Stimulated activated CD8-positive, alpha-beta memory T cell treated with anti-CD3 and anti-CD28 coated beads, Interleukin-4, amount 100 ng/mL, for 1 hour (primary cell): ENCODE measurements at places on chromosomes 12 and 14.

DNA sequence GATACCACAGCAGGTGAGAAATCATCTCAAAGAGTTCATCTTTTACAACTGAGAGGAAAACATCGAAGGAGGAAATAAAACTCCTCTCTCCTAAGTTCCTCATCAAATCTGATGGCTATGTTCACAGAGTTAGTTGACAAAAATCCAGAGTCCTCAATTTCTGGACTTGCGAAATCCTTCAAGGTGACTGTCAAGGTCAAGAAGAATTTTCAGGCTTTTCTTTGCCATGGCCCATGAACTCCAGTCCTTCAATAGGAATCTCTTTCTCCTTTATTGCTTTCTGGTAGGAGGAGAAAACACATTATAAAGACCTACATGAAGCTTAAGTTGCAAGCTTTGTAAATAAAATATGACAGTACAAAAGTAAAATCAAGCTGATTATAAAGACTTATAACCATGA, 1.5 kb downstream of the TRIAP1 start:
- DNase-seq: no peak

DNA sequence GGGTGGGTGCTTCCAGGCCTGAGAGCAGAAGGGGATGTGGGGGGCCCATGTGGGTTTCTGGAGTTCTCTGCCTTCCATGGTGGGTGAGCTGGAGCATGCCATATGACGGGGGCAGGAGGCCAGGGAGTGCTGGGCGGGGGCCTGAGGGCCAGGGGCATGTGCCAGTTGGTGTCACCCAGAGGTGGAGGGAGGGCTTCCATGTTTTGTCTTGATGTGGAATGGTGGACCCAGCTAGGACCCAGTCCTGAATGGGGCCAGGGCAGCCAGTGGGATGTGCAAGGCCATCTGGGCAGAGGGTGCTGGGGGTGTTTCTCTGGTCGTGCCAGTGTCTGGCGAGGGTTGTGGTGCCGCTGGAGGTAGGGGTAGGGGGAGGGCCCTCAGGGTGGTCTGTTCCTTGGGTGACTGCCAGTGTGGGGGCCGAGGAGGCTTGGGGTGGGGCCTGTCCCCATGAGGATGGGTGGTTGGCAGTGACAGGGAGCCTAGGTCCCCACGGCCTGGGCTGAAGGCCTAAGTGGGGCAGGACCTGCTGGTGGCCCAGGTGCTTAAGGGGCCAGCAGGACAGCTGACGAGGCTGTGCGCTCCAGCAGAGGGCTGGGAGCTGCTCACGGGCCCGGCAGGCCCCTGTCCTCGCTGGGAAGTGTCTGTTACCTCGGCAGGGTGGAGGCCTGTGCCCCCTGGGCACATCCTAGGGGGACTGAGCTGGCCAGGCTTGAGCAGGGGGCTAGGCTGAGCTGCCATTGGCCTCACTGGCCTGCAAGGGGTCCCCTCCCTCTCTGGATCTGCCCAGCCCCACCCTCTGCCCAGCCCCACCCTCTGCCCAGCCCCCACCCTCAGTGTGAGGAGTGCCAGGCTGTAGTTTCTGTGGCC, 26.8 kb downstream of the CEP170B start:
- no peak for DNase-seq

DNA sequence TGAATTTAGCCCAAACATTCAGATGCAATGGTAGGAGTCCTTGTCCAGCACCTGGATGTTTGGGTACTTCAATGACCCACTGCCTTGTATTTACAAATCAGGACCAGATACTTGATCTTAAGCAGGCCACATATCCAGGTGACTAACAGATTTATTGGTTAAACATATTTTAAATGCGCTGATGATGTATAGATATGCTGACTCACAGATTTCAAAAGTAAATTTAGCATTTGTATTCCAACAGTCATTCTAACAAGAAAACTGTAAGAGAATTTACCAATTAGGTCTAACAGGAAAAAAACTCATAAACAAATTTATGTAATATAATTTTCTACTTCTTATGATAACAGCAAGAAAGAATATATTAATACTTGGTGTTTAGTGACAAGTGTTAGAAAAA, 29.4 kb upstream of the MYF6 start:
- DNase-seq: no peak

DNA sequence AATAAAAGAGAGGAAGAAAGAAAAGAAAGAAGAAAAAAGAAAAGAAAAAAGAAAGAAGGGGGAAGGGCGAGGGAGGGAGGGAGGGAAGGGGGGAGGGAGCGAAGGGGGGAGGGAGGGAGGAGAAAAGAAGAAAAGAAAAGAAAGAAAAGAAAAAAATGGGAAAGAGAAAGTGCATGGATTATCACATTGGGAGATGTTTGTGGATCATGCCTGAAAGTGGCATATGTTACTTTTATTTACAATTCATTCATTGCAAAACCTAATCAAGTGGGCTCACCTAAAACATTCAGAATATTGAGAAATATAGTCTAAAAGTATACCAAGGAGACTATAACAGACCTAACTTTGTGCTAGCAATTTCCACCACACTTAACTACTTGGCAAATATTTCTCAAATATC, 246.9 kb upstream of the SYT1 start:
- DNase-seq: no peak

DNA sequence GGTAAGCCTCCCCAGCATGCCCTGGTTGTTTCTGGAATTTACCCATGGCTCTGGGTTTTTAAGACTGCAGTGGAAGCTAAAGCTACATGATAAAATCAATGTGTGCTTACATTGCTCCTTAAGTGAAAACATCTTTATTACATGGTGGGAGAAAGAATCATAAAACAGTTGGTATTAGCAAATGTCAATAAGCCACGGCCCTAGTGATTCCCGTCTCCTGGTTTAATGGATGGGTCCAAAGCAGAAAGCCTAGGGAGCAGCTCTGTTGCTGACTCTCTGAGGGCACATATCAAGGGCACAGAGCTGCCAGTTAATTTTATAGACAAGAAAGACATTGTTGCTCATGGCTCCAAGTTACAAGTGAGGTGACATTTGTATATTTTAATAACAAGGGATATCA, 127.9 kb downstream of the MYRFL start:
- DNase-seq: no peak

DNA sequence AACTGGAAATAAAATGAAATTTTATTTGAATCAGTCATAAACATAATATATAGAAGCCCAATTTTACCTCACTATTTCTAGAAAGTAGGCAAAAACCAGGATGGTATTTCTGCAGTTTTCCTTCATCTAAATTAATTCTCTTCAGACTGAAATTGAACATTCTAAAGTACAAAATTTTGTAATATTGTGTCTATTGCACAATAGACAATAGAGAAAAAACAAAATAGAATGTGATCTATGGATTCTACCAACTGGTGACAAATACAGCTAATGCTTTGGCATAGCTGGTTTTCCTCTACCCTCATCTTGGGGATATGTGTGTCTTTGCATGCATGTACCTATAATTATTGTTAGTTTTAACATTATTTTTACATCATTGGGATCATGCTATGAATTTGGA, 8.5 kb upstream of the PTPRR start:
- no peak for DNase-seq

DNA sequence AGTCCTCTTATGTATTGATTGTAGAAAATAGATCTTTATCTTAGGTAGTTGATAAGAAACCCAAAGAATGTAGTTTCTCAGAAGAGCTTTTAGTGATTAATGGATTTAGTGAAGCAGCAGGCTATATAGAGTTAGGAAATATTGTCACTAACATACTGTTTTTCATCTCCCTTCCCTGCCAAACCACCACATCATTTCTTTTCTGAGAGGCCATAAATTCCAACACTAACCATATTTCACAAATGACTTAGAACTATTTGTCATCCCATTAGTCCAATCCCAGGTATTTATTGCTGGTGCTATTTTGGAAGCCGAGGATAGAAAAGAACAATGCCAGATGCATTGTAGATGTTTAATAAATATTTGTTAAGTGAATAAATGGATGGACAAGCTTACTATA, 185.7 kb downstream of the KICS2 start:
- no peak for DNase-seq

GRCh38 chr12:111160350-111161241, 208.3 kb downstream of the PHETA1 start:
- DNase-seq: no peak

DNA sequence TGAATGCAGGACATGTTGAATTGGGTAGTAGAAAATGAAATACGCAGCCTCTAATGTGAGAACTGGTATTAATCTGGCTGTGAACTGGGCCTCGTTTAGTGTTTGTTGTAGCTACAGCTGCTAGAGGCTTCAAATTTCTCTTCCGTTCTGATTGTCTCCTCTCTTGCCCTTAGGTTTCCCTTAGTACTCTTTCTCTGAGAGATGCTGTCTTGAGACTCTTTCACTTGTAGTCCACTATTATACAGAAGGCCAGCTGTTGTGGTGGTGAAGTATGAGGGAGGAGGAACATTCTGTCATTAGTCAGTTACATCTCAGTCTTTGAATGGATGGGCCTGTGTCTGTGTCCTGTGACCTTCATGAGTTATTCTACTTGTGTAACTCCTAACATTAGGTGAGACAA, 322.0 kb downstream of the TMTC2 start:
- no peak for DNase-seq

DNA sequence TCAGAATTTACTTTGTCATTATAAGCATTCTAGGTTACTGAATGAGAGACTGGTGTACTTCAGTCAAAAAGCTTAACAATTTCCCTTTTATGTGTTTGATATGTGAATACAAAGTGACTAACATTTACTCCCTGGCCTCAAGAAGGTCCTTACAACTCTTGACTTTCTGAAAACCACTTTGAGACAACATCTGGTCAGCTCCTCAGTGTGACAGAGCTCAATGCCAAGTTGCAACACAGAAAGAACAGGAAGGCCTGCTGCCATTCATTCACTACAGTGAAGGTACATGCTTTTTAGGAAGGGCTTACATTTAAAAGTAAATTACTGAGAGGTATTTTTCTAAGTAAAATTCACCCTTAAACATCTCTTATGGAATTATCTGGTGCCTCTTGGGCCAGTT, 2.3 kb upstream of the NAA30 start:
- no peak for DNase-seq

DNA sequence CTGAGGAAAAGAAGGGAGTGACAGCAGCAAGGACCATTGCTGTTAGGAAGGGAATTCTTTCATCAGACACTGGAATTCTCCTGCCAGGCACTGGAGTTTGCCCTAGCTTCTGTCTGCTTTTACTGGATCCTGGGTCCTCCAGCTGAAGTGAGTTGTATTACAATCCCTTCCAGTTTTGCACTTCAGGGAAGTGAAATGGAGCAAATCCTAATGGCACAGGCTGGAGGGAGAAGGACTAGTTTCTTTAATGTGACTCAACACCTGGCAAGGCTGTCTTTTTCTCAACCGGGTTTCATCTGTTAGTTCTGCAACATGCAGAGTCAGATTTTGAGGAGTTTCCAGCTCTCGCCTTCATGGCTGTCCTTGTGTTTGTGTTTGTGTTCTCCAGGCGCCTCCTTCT, 45.8 kb downstream of the ETV6 start:
- no peak for DNase-seq

DNA sequence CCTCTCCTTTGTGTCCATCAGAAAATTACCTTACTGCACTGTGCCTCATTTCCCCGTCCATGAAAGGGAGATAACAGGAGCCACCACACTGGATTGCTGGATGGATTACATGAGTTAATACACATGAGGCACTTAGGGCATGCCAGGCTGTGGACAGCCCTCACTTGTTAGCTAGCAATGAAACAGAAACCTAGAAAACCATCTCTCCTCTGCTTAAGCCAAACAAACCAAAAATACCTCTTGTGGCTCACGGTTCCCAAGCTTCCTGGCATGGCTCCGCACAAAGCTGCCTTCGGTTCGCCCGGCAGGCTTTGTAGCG, 660 bp upstream of the HCFC2 start:
- no peak for DNase-seq

DNA sequence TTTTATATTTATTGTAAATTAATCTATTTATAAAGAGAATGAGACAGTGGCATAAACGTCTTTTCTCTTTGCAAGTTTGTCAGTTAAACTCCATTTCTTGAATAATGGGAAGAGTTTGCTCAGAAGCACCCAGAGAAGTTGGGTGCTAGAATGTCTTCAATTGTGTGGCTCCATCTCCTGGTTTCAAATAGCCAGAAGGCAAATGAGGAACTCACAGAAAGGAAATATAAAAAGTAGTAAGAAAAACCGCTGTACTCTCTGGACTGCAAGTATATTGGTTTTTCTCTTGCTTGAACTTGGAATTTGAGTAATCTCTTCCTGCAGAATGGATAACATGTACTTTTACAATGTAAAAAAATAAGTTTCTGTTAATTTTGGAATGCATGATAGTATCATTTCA, 217.5 kb downstream of the DPY19L2 start:
- no peak for DNase-seq

DNA sequence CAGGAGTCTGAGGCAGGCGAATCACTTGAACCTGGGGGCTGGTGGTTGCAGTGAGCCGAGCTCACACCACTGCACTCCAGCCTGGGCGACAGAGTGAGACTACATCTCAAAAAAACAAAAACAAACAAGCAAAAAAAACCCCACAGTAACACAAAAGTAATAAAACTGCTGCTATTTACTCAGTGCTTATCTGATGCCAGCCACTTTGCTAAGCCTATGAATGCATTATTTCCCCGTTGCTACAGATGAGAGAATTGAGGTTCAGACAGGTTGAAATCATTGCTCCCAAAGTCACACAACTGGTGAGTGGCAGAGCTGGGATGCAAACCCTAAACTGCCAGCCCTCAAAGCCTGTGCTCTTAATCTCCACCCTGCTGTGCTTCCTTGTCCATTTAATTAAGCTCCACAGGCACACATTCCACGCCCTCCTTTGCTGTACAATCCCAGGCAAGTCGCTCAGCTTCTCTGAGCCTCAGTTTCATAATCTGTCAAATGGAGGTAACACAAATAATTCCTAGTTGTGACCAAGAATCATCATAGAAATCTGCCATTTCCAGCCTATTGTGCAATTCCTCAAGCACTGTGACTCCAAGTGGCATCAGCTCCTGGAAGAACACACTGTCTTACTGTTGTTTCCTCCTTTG, 5.7 kb upstream of the OAS3 start:
- no peak for DNase-seq

GRCh38 chr12:28780096-28780495, 369.0 kb upstream of the FAR2 start:
- no peak for DNase-seq

DNA sequence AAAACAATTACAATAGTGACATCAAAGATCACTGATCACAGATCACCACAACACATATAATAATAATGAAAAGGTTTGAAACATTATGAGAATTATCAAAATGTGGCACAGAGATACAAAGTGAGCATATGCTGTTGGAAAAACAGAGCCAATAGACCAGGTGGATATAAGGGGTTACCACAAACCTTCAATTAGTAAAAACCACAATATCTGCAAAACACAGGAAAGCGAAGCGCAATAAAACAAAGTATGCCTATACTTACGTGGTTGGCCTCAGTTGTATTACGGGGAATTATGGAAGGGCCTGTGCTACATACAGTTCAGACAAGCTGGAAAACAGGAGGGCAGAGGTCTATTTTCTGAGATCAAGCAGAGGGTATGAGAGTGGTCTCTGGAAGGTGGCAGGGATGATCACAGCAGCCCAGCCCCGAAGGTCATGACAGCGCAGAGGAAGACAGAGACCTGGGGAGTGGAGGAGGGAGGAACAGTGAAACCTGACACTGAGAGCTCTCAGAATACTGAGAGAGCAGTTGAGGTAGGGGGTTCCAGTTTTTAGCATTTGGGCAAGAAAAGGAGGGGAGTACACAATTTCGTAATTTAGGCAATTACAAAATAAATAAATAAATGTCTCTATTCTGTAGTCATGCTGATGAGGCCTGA, 41.3 kb downstream of the IFNG start:
- no peak for DNase-seq

GRCh38 chr14:102469261-102469660, 40.3 kb downstream of the ANKRD9 start:
- no peak for DNase-seq
